ENCODE measurements at places on chromosomes 2 and 18.

GRCh38 chr2:239539083-239539775 is 138.4 kb upstream of the HDAC4 start:
- no peak for DNase-seq

DNA sequence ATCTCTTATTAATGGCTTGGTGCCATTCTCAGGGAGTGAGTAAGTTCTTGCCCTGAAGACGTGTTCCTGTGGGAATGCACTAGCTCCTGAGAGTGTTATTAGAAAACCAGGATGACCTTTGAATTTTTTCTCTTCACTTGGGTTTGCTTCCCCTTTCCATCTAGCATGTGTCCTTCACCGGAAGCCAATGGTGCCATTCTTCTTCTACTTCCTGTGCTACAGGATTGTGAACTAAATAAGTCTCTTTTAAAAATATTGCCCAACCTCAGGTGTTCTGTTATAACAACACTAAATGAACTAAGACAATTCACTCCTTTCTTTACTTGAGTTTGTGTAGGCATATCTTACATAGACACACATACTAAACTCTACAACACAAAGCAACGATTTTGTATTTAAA is 447.0 kb downstream of the SOX11 start:
- no peak for DNase-seq

DNA sequence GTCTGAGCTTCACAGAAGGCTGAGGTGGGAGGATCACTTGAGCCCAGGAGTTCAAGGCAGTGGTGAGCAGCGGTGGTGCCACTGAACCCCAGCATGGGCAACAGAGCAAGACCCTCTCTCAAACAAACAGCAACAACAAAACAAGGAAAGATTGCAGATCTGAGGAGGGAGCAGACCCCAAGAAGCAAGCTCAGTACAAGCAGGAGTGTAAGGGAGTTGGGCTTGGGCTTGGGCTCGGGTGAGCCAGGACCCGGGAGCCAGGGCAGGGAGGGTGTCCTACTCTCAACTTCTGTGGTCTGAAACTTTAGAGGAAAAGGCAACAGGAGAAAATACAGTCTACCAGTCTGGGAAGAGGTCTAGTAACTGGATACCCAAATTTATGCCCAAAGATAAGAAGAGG is 92.0 kb upstream of the RAB12 start:
- no peak for DNase-seq

DNA sequence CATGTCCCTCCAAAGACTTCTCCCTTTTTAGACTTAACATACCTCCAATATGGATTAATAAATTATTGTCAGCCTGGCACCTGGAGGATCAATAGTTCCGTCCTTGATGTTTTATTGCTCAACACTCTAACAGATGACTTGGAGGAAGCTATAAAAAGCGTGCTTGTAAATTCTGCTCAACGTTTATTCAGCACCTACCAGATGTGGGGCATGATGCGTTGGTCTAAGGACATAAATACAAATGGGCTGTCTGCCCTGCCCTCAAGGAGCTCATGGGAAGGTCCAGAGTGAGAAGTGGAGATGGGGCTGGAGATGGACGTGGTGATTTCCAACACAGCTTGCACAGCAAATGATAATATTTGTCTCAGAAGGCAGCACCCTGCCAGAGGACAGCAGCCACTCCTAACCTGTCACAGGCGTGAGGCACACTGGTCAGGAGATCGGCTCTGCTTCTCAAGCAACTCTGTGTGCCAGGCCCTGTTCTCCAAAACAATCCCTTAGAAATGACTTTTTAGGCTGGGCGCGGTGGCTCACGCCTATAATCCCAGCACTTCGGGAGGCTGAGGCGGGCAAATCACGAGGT is 25.5 kb upstream of the ZCCHC2 start:
- DNase-seq = no peak

GRCh38 chr2:52253416-52253980 is 1221.6 kb upstream of the NRXN1 start:
- DNase-seq = no peak
